Psoas muscle (tissue), 8 donors: ENCODE measurements at places on chromosomes 6 and 20.

DNA sequence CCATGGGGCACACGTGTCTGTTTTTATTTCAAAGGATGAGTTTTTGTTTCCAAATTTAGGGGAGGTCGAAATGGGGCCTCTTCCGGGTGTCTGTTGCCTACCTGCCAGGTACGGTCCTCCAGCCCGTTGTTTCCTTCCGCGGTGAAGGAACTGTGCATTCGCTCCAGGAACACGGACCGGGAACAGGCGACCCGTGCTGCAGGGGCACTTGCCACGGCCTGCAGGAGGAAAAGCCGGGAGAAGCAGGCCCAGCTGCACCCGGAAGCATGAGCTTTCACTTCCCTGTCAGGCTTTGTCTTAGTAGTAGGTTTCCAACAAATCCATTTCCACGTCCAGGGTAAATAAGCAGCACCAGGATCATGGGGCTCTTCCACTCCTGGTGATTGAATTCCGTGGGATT lies 17.0 kb upstream of the NPEPL1 start:
- no peak overlapping the region for H3K4me3 ChIP-seq
- H3K4me1 ChIP-seq = no peaks in the 10 kb centered on the region
- peaks cover 89% of the 10 kb centered on the region for H3K36me3 ChIP-seq

- no peaks in the 10 kb centered on the region for H3K4me1 ChIP-seq
- DNase-seq = peak; percentile 72
- no peaks in the 10 kb centered on the region for H3K36me3 ChIP-seq
Measured at GRCh38 chr20:25987073-25987927, 290.6 kb upstream of the ZNF337 start.

DNA sequence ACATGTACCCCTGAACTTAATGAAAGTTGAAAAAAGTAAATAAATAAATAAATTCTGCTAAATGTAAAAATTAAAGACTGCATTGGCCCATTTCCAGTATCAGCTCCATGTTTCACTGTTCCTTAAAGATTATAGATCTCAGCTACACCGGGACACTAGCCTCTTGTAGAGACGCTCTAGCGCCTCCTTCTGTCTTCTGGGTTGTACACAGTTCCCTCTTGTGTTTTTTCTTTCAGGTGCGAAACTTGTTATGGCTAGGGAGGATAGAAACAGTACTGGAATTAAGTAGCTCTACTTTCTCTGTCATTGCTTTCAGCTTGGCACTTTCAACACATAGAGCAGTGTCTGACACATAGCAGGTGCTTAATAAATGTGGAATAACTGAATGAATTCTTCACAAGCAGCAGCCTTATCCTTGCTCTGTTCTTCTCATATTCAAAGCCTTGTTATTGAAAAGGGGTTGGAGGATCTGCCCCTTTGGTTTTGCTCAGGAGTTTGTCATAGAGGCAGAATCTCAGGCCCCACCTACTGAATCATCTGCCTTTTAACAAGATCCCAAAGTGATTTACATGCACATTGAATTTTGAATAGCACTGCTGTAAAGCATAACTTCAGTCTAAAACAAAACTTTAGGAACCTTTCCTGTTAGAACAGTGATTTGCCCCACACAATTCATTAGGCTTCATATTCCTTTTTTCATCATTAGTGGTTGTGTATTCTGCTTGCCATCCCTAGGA lies 92.3 kb downstream of the FIG4 start:
- no peaks in the 10 kb centered on the region for H3K4me1 ChIP-seq
- no peaks in the 10 kb centered on the region for H3K27me3 ChIP-seq
- H3K27ac ChIP-seq = no peak overlapping the region
- no peak overlapping the region for H3K4me3 ChIP-seq
- no peaks in the 10 kb centered on the region for H3K36me3 ChIP-seq

DNA sequence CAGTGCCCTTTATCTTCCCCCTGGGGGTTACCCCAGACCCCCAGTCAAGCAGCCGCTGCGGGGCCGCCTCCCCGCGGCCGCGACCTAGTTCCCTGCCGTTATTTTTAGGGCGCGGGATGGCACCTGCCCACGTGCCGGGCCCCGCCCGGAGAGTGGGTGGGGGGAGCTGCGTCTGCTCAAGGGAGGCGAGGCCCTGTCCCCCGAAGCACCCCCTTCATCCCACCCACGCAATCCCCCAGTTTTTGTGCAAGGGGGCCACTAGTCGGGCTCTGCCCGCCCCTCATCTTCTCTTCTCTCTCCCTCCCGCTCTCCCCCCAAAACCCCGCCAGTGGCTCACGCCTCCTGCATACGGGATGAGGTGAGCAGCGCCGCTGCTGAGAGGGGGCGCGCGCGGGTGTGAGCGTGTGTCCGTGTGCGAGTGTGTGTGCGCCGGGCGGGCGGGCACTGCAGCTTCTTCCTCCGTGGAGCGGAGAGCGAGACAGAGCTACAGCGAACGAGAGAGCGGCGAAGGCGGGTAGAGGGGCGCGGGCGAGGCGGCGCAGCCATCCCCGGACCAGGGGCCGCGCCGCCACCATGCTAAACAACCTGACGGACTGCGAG lies at the start of gene SLC12A5:
SLC12A5 (plus strand) TSS at position 444 of the 600 bp plus-strand sequence; CDS start at position 574, 130 bp downstream.
- no peak within 1 kb of the TSS for H3K4me3 ChIP-seq
- H3K27ac ChIP-seq = no peak within 1 kb of the TSS
- H3K27me3 ChIP-seq = peaks cover 96% of the 10 kb centered on the region
- no peaks in the 10 kb centered on the region for H3K4me1 ChIP-seq

DNA sequence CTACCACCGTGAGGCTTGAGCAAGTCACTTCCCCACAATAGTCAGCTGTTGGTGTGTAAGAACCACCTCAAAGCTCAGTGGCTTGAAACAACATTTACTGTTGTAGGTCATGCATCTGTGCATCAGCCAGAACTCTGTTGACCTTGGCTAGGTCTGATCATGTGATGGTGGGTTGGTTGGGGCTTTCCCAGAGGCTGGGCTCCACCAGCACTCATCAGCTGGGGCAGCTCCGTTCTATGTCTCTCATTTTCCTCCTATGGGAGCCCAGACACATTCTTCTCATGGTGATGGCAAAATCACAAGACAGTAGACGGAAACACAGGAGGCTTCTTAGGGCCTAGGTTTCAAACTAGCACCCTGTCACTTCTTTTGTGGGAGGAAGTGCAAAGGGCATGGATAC lies 42.8 kb upstream of the PSMF1 start:
- H3K27ac ChIP-seq = no peak overlapping the region
- DNase-seq = no peak
- no peak overlapping the region for H3K4me3 ChIP-seq
- H3K36me3 ChIP-seq = no peaks in the 10 kb centered on the region

- H3K27ac ChIP-seq = peak overlapping the region; percentile 87
- no peak for DNase-seq
- H3K4me3 ChIP-seq = peak overlapping the region; percentile 8
- no peaks in the 10 kb centered on the region for H3K27me3 ChIP-seq
Measured at GRCh38 chr20:58408603-58409246, 19.7 kb downstream of the VAPB start.

DNA sequence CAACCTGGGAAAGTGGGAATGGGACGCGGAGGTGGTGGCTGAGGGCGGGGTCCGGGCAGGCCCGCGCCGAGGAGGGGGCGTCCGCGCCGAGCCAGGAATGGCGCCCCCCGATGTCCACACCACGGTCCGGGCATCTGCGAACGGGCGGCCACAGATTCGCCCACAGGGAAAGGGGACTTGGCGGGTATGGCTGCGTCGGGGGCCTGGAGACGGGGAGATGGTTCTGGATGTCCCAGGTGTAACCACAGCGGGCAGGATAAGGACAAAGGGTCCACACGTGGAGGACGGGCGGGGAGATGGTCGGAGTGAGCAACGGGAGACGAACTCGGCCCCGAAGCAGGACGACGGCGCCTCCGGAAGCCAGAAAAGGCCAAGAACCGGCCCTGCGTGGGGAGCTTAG lies 124.6 kb downstream of the WDR27 start:
- H3K36me3 ChIP-seq = no peaks in the 10 kb centered on the region
- H3K4me1 ChIP-seq = no peaks in the 10 kb centered on the region
- H3K27me3 ChIP-seq = no peaks in the 10 kb centered on the region
- no peak overlapping the region for H3K27ac ChIP-seq
- H3K4me3 ChIP-seq = peak overlapping the region; percentile 28

- peak overlapping the region; percentile 25 for H3K27ac ChIP-seq
- H3K27me3 ChIP-seq = no peaks in the 10 kb centered on the region
- peak; percentile 62 for DNase-seq
- H3K4me1 ChIP-seq = no peaks in the 10 kb centered on the region
Measured at GRCh38 chr6:155495011-155495768, 39.6 kb upstream of the NOX3 start.

DNA sequence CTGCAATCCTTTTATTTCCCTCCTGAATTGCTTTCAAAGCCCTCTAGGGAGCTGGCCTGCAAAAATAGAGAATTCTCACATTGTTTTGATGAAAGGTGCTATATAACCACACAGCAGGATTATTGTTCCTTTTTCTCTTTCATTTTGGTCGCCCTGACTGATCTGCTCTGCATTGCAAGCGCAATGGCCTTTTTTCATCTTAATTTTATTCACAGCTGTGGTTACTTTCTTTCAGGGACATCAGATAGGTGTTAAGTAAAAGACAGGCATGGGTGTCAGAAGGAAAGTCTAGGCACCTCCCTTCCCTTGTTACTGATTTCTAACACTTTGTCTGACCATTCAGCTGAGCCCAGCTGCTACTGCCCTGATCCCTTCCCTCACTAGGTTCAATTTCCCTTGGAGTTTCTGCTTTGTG lies 850.5 kb upstream of the MAP3K7 start:
- no peaks in the 10 kb centered on the region for H3K36me3 ChIP-seq
- no peak overlapping the region for H3K27ac ChIP-seq
- H3K4me1 ChIP-seq = no peaks in the 10 kb centered on the region
- no peaks in the 10 kb centered on the region for H3K27me3 ChIP-seq
- no peak for DNase-seq
- no peak overlapping the region for H3K4me3 ChIP-seq

- no peak overlapping the region for H3K4me3 ChIP-seq
- H3K36me3 ChIP-seq = no peaks in the 10 kb centered on the region
- H3K4me1 ChIP-seq = no peaks in the 10 kb centered on the region
Measured at GRCh38 chr20:24149881-24150307, 161.3 kb upstream of the GGTLC1 start.

- H3K4me3 ChIP-seq = no peak overlapping the region
- no peaks in the 10 kb centered on the region for H3K36me3 ChIP-seq
- H3K27ac ChIP-seq = no peak overlapping the region
- H3K27me3 ChIP-seq = no peaks in the 10 kb centered on the region
Measured at GRCh38 chr6:87093651-87094050, 1.3 kb downstream of the CGA start.

GRCh38 chr6:159184559-159184958 lies 15.4 kb downstream of the FNDC1 start:
- H3K36me3 ChIP-seq = no peaks in the 10 kb centered on the region
- no peak overlapping the region for H3K4me3 ChIP-seq
- H3K27me3 ChIP-seq = no peaks in the 10 kb centered on the region

- no peak for DNase-seq
- H3K4me1 ChIP-seq = peaks cover 27% of the 10 kb centered on the region
- no peaks in the 10 kb centered on the region for H3K27me3 ChIP-seq
- no peak overlapping the region for H3K4me3 ChIP-seq
Measured at GRCh38 chr6:139983555-139984276, 609.3 kb upstream of the CITED2 start.

GRCh38 chr6:110822249-110822648 lies 7.0 kb upstream of the CDK19 start:
- H3K27ac ChIP-seq = no peak overlapping the region
- no peaks in the 10 kb centered on the region for H3K27me3 ChIP-seq
- H3K36me3 ChIP-seq = no peaks in the 10 kb centered on the region

GRCh38 chr20:20520776-20521175 lies 152.9 kb downstream of the INSM1 start:
- H3K36me3 ChIP-seq = peaks cover 83% of the 10 kb centered on the region
- DNase-seq = no peak
- H3K27me3 ChIP-seq = no peaks in the 10 kb centered on the region
- H3K27ac ChIP-seq = peak overlapping the region; percentile 14
- no peak overlapping the region for H3K4me3 ChIP-seq

- no peaks in the 10 kb centered on the region for H3K27me3 ChIP-seq
- peaks cover 62% of the 10 kb centered on the region for H3K36me3 ChIP-seq
- H3K27ac ChIP-seq = peak overlapping the region; percentile 92
- no peak for DNase-seq
- H3K4me3 ChIP-seq = peak overlapping the region; percentile 75
- H3K4me1 ChIP-seq = peaks cover 28% of the 10 kb centered on the region
Measured at GRCh38 chr6:30913721-30914075, 340 bp upstream of the VARS2 start.

- no peaks in the 10 kb centered on the region for H3K36me3 ChIP-seq
- peak within 1 kb of the TSS; percentile 67 for H3K4me3 ChIP-seq
- no peak within 1 kb of the TSS for H3K27ac ChIP-seq
- peaks cover 20% of the 10 kb centered on the region for H3K4me1 ChIP-seq
- peaks cover 7% of the 10 kb centered on the region for H3K27me3 ChIP-seq
Measured at GRCh38 chr6:93419304-93420162, at the start of gene EPHA7. TSS of gene EPHA7 (minus strand) at chr6:93419559. CDS start at chr6:93419341, 218 bp downstream.

GRCh38 chr20:53984356-53985149 lies 85.8 kb downstream of the BCAS1 start:
- H3K4me1 ChIP-seq = no peaks in the 10 kb centered on the region
- no peaks in the 10 kb centered on the region for H3K36me3 ChIP-seq
- no peak overlapping the region for H3K4me3 ChIP-seq
- H3K27me3 ChIP-seq = no peaks in the 10 kb centered on the region
- peak; percentile 58 for DNase-seq

- no peaks in the 10 kb centered on the region for H3K36me3 ChIP-seq
- H3K27me3 ChIP-seq = no peaks in the 10 kb centered on the region
Measured at GRCh38 chr6:38599966-38600550, 39.7 kb downstream of the BTBD9 start.

- H3K4me3 ChIP-seq = no peak overlapping the region
- no peaks in the 10 kb centered on the region for H3K27me3 ChIP-seq
- no peaks in the 10 kb centered on the region for H3K4me1 ChIP-seq
Measured at GRCh38 chr20:37973059-37973910, 60.0 kb downstream of the TTI1 start.

- H3K4me1 ChIP-seq = peaks cover 87% of the 10 kb centered on the region
- peak overlapping the region; percentile 36 for H3K4me3 ChIP-seq
- DNase-seq = peak; percentile 59
- H3K36me3 ChIP-seq = no peaks in the 10 kb centered on the region
- no peaks in the 10 kb centered on the region for H3K27me3 ChIP-seq
- peak overlapping the region; percentile 90 for H3K27ac ChIP-seq
Measured at GRCh38 chr20:31811796-31812728, 7.1 kb upstream of the MYLK2 start.
